ENCODE measurements at places on chromosomes 11 and 22.

DNA sequence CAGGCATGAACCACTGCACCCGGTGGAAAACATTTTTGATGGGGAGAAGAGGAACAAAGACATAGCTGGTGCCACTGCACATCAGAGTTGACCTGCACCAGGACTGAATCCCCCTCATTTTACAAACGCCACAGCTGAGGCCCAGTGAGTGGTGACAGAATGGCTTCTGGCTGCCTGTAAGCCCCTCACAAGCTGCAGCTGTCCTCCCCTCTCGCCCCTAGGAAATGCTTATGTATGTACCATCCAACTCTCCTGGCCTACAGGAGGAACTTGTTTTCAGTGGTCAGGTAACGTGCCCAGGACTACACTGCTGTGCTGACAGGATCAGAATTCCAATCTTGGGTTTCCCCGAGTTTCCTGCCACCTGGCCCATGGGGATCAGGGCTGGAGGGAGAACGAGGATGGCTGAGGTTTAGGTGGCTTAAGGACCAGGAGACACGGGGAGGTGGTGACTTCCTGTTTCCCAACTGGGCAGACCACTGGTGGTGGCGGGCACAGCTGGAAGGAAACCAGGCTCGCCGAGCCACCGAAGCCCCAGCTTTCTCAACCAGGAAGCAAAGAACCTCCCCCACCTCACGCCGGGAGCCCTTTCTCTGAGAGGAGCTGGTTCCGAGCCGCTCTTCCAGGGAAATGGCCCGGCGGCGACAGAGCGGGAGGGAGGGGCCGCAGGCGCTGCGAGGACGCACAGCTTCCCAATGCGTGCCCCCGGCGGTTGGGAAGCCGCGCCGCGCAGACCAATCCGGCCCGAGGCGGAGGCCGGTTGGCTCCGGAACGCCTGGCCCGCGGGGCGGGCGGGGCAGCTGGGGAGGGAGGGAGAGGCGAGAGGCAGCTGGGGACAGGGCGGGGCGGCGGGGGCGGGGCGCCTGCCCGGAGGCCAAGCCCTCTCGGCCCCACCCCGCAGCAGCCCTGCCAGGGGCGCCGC lies 1.0 kb upstream of the LRFN4 start:
- DNase-seq = peak; percentile 97

GRCh38 chr11:57410287-57410686 lies 16.6 kb downstream of the SLC43A3 start:
- DNase-seq = peak; percentile 59

- no peak for DNase-seq
Measured at GRCh38 chr11:130237282-130238006, 77.3 kb downstream of the ZBTB44 start.

DNA sequence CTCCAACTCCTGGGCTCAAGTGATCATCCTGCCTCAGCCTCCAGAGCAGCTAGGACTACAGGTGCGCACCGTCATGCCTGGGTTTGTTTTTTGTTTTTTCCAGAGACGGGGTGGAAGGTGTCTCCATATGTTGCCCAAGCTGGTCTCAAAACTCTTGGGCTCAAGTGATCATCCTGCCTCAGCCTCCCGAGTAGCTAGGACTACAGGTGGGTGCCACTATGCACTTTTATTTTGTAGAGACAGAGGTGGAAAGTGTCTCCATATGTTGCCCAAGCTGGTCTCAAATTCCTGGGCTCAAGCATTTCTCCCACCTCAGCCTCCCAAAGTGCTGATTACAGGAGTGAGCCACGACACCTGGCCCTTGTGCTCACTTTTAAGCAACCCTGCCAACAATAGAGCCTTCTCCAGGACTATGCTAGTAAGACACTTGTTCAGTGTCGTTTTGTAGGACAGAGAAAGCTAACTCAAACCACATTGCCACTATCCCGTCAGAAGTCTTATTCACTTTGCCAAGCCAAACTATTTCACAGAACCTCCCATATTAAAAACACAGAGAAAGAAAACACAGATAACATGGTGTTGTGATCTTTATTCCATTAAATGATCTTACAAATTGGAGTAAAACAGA lies 9.4 kb upstream of the PLAAT3 start:
- DNase-seq = no peak

DNA sequence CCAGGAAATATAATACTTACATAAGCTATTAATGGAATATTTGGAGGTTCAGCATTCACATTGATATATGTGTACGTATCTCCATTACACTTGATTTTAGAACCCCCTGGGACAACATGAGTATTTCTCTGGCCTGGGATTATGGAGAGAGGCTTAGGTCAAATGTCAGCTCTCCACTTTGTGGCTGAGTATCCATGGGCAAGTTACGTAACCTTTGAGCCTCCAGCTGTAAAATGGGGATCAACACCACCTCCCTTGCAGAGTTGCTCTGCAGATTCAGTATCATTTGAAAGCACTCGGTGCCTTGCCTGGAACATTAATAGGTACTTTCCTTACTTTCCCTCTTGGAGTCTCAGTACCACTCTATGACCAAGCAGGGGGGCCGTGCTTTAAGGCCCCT lies 33.2 kb downstream of the C22orf31 start:
- DNase-seq = no peak

DNA sequence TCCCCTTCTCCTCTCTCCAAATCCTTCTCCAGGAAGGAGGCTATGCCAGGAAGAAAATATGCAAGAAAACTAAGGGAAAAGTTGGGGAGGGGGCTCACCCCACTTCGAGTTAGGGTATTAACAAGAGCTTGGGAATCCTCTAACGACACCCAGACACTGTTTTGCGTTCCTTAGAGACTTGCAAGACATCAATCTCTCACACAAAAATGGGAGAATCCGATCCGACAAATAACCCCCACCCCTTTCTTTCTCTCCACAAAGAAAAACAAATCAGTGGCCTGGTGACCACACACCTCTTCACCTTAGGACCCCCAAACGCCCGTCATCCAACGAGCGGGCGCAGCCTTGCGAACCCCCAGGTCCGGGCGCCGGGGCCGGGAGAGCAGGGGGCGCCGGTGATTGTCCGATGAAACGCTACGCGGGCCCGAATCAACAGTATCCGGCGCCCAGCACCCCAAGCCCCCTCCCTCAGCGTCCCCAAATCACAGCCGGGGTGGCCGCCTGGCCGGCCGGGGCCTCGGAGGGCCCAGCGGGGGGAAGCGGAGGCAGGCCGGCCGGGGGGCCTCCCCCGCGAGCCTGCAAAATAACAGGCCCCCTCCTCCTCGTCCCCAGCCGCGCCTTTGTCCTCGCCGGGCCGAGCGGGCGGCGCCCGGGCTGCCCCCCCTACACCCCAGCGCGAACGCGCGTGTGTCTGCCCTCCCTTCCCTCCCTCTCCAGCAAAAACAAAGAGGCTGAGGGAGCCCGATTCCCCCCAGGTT lies 690 bp downstream of the CSNK1E start:
- DNase-seq = peak; percentile 84

GRCh38 chr11:96242191-96242847 lies 100.7 kb downstream of the MAML2 start:
- no peak for DNase-seq

DNA sequence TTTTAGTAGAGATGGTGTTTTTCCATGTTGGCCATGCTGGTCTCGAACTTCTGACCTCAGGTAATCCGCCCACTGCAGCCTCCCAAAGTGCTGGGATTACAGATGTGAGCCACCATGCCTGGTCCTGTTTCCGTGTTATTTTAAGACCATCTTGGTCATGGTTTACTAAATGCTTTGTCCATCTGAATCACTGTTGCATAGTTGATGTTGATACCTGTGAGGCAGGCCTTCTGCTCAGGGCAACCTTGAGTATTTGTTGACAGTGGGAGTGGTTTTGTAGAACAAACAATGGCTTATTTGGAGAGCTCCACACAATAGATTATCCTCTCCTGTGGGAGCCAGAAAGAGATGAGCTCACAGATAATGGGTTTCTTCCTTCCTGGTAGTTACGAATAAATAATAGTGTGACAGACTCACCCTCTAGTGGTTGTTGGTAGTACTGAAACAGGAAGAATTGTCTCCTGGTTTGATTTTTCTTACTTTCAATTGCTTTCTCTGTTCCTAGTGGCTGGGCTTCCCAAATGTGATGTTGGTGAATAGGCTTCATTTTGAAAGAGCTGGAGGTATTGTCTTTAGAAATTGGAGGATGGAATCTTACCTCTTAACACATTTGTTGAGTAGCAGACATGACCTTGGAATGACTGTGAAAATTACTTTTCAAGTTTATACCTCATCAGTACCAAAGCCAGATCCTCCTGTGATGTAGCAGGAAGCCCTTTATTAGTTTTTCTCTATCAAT lies 39.0 kb downstream of the CTNND1 start:
- peak; percentile 72 for DNase-seq

DNA sequence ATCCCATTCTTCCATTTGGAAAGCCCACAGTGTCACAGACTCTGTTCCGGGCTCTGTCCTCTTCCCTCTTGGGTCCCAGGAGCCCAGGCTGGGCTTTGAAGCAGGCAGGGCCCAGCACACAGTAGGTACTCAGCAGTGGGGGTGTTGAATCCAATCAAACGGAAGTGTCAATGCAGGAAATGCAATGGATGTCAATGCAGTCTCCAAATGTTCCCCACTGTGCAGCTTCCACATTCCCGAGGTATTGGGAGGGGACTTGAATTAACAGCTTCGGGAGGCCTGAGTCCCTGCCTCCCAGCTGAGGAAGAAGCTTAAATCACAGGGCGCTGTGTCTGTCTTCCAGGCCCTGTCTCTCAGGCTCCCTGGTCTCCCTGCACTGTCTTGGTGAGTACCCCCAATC lies 21.8 kb upstream of the SMIM35 start:
- no peak for DNase-seq

DNA sequence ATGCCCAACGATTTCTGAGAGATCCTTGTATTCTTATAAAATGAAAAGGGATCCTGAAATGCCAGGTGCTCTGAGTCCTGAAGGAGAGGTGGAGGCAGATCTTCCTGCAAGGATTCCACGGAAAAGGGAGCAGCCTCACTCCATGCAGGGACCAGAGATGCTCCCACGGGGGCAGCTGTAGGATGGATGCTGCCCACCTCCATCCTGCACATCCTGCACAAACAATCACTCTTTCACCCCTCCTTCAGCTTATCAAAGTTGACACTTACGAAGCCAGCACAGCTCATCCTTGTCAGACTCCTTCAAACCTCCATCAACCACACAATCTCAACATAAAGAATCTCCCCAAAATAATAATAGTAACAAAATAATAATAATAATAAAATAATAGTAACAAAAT lies 119.1 kb downstream of the GGTLC2 start:
- DNase-seq = no peak

DNA sequence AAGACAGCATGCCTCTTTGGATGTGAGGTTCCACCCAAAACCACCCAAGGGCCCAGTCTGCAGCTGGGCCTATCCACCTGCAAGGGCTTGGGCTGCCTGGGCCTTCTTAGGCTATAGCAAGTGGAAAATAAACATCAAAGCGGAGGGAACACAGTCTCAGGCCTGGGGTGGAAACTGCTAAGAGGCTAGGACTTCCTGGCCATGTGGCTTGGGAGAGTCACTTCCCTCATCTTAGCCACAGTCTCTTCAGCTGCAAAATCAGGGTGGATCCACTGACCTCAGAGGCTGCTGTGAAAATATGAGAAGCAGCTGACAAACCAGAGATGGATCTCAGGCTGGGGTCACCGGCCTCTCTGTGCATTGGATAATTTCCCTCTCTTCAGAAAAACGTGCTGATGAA lies 30.6 kb upstream of the TFIP11 start:
- no peak for DNase-seq

DNA sequence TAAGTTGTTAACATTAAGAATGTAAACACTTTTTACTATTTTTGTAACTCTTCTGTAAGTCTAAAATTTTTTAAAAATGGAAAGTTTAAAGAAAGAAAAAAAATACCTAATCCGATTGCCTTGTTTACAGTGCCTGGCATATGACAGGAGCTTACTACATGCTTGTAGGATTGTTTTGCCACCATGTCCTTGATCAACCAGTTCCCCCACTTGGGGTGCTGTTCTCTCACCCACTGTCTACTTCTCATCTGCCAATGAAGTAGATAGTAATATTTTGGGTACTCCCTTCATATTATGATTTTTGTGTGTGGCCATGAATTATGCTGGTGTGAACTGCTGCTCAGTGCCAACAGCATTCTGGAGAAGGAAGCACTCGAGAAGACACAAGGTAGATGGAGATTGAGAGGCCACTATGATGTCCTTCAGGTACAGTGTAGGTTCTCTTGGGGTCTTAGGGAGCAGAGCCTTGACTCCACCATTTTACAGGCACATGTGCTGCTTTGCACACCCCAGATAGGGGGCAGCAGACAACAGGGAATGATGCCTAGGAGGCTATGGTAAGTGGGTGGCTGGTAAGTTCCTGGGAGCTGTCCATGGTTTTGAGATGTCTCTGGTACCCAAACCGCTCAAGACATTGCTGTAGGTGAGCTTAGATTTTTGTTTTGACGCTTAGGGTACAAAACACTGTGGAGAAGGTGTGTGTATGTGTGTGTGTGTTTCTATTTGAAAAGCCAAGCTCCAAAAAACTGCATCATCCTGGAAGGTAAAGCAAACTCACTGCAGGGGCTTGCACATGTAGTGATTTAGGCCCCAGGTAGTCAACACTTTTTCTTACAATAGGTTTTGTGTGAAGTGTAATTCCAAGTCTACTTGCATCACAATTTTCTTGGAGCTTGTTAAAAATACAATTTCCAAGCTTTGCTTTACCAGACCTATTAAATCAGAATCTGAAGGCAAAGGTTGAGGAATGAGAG lies 494.5 kb upstream of the LARGE1 start:
- peak; percentile 70 for DNase-seq

GRCh38 chr11:73236854-73237253 lies 18.8 kb downstream of the P2RY2 start:
- DNase-seq = peak; percentile 40

- DNase-seq = no peak
Measured at GRCh38 chr11:122341477-122341876, 225.5 kb upstream of the BLID start.

- no peak for DNase-seq
Measured at GRCh38 chr11:24521601-24522000, 24.7 kb downstream of the LUZP2 start.

DNA sequence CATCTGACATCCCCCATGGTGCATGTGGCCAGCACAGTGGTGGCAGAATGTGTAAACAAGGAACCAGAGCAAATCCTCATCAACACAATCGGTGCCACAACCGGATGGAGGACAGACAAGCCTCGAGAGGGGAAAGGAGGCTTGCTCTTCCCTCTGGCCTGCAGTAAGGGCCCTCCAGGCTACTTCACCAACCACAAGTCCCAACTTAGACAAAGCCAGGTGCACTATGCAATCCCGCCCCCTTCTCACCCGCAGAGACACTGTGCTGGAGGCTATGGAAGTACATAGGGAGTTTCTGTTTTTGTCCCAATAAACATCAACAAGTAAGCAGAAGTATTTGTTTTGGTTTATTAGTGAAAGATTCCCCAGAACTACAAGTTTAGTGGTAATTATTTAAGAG lies 54.3 kb downstream of the SPATA19 start:
- no peak for DNase-seq

DNA sequence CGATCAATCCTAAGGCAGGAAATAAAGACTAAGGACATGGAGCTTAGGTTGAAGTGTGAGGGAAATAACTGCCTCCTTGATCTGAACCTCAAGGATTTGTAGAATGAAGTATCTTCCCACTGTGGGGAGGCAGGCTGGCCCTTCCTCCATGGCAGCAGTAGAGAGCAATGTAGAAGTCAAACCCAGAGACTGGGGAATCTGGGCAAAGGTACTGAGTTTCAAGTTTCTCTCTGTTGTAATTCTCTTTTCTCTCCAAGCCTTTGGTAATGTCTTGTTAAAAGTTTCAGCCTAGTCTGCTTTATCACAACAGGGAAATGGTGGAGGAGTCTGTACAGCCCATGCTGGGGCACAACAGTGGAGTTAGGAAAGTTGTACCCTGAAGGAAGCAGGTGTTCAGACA lies 49.5 kb downstream of the ADM start:
- DNase-seq = no peak

GRCh38 chr22:45051419-45051818 lies 41.6 kb upstream of the PHF21B start:
- no peak for DNase-seq
